Esophagus squamous epithelium (tissue), 5 donors: ENCODE measurements at places on chromosomes 6 and 20.

DNA sequence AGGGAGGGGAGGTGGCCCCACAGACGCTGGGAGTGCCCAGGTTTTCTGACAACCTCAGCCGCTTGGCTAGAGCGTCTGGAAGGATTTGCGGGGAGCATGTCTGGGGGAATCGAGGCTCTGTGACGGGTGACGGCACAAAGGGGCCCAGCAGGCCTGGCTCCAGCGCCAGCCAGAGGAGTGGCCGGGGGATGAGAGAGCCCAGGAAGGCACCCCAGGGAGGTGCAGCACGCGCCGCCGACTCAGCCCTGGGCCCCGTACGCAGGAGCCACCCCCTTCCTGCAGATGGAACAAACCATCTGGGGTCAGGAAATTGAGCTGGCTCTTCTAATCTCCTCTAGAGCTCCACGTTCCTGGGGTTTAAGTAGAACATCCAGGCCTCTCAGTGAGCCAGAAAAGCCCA lies 5.9 kb upstream of the SLCO4A1 start:
- no peak for DNase-seq

DNA sequence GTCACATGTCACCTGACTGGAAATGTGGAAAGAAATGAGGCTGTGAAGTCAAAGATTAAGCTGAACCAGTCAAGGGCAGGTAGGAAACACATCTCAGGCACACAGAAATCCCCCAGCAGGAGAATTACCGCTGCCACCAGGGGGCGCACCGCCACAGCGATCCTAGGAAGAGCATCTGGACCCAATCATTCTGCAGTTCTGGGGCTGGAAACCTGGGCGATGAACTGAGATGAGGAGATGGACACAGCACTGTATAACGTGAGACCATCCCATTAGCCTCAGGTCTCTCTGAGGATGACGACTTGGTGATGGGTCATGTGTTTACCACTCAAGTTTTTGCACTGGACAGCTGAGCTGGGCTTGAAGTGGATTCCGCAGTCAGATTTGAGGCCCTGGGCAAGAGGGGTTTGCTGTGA lies 6.5 kb upstream of the SLC24A3 start:
- no peak for DNase-seq

DNA sequence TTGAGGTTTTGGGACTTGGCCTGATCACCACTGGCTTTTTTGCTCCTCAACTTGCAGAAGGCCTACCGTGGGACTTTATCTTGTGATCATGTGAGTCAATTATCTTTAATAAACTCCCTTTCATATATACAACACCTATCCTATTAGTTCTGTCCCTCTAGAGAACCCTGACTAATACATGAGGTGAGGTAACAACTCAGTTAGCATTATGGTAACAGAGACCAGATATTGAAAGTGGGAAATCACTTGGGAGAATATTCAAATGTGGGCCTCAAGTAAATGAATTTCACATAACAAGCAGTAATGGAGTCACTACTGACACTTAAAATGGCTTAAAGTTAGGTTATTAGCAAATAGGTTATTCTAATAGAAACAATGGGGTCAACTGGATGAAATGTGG lies 438.1 kb upstream of the AGPAT4 start:
- no peak for DNase-seq

DNA sequence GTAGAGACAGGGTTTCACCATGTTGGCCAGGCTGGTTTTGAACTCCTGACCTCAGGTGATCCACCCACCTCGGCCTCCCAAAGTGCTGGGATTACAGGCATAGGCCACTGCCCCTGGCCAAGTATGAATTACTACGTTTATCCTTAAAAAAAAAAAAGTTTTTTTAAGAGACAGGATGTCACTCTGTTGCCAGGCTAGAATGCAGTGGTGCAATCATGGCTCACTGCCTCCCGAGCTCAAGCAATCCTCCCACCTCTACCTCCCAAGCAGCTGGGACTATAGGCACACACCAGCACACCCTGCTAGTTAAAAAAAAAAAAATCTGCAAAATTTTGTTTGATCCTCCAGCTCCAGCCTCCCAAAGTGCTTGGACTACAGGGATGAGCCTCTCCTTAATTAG lies 23.1 kb downstream of the IYD start:
- no peak for DNase-seq

DNA sequence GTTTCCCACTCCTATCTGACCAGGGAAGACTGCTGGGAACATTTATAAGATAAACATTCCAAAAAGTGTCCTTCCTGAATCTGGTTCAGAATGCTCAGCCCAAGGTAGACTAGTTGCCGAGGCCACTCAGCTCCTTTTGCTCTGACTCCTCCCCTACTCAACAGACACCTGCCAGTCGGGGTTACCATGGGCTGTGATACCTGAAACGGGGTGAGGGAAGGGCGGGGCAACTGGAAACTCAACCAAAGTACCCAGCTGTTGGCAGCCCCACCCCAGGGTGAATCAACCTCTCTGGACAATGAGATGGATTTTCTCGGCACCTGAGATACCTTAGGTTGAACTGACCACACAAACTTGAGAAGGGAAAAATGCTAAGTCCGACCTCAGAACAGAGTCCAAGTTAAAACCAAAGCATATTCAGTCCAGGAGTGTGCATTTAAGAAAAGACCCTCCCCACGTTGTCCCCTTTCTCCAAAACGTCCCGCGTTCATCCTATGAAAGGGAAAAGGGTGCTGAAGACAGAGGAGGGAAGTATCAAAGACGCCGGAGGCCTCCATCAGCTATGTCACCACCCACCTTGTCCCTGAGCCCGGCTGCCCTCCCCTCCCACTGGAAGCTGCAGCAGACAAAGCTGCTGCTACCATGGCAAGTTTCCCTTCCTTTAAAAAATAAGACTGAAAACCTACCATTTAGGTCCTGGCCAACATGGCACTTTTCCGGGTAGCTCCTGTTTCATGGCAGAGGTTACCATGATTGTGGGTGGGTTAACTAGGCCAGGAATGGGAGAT lies 100.1 kb downstream of the SLC23A2 start:
- DNase-seq, result no peak

- DNase-seq, result no peak
Observed at GRCh38 chr20:36267605-36268381, 31.5 kb downstream of the AAR2 start.

- no peak for DNase-seq
Observed at GRCh38 chr6:26051665-26052310, 35.4 kb upstream of the HFE start.

- no peak for DNase-seq
Observed at GRCh38 chr6:81895511-81896185, 143.2 kb upstream of the TENT5A start.

DNA sequence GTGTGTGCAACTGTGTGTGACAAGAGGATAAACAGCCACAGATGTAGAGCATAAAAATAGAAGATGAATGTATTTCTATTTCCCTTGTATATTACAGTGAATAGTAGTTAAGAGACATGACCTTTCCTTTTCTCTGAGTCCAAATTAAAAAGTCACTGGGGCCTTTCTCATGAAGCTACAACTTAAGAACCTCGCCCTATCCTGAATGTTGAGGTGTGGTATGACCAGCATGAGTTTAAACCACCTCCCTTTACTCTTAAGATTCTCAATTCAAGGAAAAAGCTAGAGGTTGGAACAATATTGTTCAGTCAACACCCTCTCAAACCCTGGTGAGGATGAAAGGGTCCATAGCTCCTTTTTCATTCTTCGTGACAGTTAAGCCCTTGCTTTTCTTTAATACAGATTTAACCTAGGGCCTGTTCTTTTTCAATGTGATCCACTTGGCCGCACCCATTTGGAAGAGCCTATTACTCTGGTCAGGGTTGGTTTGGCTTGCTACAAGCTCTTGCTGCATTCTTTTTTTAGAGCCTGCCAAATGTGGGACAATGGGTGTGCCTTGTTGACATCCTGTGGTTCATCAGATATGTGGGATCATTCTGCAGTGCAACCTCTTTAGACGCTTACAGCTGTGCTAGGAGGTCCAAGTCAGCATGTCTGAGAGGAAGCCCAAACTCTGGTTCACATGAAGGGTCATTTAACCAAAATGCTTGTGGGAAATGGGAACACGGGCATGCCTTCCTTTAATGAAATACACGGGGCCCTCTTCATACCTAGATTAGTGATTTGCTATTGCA lies 290.0 kb downstream of the HAO1 start:
- no peak for DNase-seq

GRCh38 chr20:21183722-21184121 lies 57.8 kb downstream of the KIZ start:
- DNase-seq, result no peak

GRCh38 chr6:28953039-28953584 lies 29.3 kb upstream of the TRIM27 start:
- DNase-seq, result no peak

GRCh38 chr6:137799950-137800568 lies 67.0 kb upstream of the TNFAIP3 start:
- no peak for DNase-seq

DNA sequence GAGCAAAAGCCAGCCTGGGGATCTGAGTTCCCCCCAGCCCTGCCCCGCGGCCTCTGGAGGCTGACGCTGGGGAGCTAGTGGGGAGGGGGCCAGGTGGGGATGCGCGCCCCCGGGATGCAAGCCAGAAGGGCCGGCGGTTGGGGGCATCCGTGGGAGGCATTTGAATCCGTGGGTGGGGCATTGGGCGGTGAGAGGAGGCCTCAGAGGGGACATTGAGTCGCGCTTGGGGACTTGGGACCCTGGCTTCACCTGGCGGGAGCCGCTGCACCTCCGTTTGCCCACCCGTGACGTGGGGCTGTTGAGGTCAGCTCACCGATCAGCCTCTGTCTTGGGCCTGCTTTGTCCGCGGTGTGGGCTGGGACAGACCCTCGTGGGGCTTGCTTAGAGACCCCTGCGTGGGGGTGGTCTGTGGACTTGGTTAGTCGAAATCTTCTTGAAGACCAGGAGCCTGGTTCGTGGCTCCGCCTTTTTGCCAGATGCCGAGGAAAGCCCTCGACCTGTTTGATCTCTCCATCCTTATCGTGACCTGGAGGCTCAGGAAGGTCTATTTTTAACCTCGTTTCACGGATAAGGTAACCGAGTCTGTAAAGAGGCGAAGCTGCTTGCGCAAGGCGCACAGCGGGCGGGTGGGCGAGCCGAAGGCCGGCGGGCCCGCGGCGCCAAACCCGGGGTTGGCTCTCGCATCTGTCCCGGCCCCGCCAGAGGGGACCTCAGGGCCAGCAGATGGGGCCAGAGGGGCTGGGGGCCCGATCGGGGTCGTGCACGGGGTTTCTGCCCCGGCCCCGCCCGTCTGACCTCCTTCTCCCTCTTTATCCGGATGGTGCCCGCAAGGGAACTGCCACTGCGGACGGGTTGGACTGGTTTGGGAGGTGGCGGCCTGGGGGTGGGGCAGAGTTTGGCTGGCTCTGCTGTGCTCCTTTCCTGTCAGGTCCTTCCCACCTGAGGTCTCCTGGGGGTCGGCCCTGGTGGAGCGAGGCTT lies 8.3 kb downstream of the FAM110A start:
- DNase-seq, result no peak

- no peak for DNase-seq
Observed at GRCh38 chr6:85764844-85765243, 122.2 kb upstream of the SYNCRIP start.

DNA sequence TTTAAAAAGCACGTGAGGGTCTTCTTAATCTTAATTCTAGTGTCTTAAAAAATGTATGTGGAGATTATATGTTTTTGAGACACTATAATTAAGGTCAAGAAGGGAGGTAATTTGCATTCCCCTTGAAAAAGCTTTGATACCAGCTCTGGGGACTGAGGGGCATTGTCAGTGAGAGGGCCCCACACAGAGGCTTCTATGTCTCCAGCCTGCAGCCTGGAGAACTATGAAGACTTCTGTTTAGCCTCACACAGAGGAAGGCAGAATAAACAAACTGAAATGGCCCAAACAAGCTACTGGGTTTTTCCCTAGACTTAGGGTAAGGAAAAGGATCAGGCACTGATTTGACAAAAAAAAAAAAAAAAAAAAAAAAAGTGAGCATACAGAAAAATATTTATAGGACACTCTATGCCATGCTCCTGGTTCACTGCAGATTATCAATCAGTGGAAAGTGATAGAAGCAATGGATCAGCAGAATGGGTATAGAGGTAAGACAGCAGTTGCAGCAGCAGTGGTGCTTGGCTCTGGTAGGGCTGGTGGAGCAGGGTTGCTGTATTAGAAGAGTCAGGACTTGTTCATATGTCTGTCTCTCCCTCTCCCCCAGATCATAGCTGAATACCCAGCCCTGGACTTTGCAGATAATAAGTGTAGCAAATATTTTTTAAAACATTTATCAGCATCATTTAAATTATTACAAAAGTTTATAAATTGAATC lies 85.4 kb downstream of the KLHL32 start:
- no peak for DNase-seq

- no peak for DNase-seq
Observed at GRCh38 chr20:2751878-2752566, 48.4 kb downstream of the CPXM1 start.

DNA sequence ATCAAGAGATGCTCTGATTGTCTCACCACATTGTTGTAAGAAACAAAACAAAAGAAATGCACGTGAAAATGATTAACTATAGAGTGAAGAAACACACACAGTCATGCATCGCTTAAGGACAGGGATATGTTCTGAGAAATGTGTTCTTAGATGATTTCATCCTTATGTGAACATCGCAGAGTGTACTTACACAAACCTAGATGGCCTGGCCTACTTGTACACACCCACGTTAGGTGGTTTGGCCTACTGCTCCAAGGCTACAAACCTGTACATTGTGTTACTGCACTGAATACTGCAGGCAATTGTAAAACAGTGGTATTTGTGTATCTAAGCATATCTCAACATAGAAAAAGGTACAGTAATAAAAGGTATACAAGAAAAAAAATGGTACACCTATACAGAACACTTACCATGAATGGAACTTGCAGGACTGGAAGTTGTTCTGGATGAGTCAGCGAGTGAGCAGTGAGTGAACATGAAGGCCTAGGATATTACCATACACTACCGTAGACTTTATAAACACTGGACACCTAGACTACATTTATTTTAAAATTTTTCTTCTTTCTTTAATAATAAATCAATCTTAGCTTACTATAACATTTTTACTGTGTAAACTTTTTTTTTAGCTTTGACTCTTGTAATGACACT lies 48.6 kb downstream of the FKBP5 start:
- DNase-seq, result no peak

DNA sequence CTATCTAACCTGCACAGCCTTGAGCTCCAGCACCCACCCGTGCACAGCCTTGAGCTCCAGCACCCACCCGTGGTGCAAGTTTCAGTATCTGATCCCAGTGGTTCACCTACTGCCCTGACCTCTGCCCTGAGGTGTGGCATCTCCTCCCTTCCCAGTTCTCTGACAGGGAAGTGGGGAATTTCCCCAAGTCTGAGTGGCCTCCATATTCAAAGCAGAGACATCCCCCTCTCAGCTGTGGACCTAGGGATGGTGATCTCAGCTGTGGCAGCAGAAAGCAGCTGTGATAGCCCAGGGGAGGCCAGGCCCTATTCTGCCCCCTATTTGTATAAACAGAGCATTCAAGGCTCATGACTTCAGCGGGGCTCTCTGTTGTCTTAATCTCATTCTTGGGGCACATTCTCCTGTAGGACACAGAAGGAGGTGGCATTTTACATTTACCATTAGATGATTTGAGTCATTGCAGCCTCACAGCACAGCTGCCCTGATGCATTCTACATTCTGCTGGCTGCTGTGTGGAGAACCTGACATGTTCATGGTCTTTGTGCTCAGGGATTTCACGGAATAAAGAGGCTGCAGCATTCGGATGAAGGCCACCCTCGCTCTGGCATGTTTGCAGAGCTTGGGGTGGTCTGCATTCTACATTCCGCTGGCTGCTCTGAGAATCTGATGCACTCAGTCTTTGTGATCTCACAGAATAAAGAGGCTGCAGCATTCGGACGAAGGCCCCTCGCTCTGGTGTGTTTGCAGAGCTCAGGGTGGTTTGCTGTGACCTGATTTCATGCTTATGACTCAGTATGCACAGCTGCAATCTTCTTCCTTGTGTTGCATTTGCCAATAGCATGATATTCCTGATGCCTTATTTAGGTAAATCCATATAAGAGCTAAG lies 16.9 kb downstream of the GPR31 start:
- no peak for DNase-seq
